A549 treated with CpdA at 1 μM for 4 hours (cell line): ENCODE measurements at places on chromosomes 5 and 9. TPM values are rescaled to one million over a fixed set of nuclear protein-coding genes. Genes with fewer than 3 reads are reported as not detected.

The PCDHGA2 gene
- 0.44 to 0.73 TPM (median 0.59 TPM) in 5 replicates for total RNA-seq

The FBXL7 gene
- total RNA-seq, result 1.3 to 1.8 TPM (median 1.6 TPM) in 5 replicates

The EFNA5 gene
- 15.0 to 20.9 TPM (median 19.2 TPM) in 5 replicates for total RNA-seq

The MLANA gene
- not detected in 5 replicates for total RNA-seq

The LARP1 gene
- 116 to 149 TPM (median 138 TPM) in 5 replicates for total RNA-seq

The ADAM19 gene
- 13.3 to 19.4 TPM (median 16.9 TPM) in 5 replicates for total RNA-seq

The PHF24 gene
- total RNA-seq, result 0.06 to 0.26 TPM (median 0.16 TPM) in 5 replicates

The GKAP1 gene
- total RNA-seq, result 4.5 to 6.4 TPM (median 5.5 TPM) in 5 replicates

The CNTFR gene
- total RNA-seq, result 0.08 to 0.19 TPM (median 0.10 TPM) in 5 replicates

The C5orf52 gene
- total RNA-seq, result not detected in 5 replicates

The CACFD1 gene
- total RNA-seq, result 3.3 to 4.8 TPM (median 4.4 TPM) in 5 replicates

The NR3C1 gene
- total RNA-seq, result 34.5 to 50.2 TPM (median 41.9 TPM) in 5 replicates

The RC3H2 gene
- 13.9 to 23.4 TPM (median 20.3 TPM) in 5 replicates for total RNA-seq

The PCDHB13 gene
- 0.02 to 0.08 TPM (median 0.07 TPM) in 5 replicates for total RNA-seq

The SARDH gene
- total RNA-seq, result 0.07 to 0.13 TPM (median 0.08 TPM) in 4 of 5 replicates, not detected in the other

The SPIN1 gene
- total RNA-seq, result 33.0 to 43.2 TPM (median 38.5 TPM) in 5 replicates

The SLC2A8 gene
- 11.2 to 15.4 TPM (median 14.6 TPM) in 5 replicates for total RNA-seq

The SV2C gene
- not detected in 5 replicates for total RNA-seq

The TXNDC8 gene
- not detected in 5 replicates for total RNA-seq

The PIP5K1B gene
- not detected in 5 replicates for total RNA-seq

The SCGB3A1 gene
- not detected in 5 replicates for total RNA-seq

The COL27A1 gene
- 11.1 to 17.7 TPM (median 13.5 TPM) in 5 replicates for total RNA-seq

The GRK6 gene
- 19.5 to 27.2 TPM (median 23.5 TPM) in 5 replicates for total RNA-seq

The PHYHD1 gene
- 0.13 TPM in 1 of 5 replicates, not detected in the others for total RNA-seq

The FOXD4L3 gene
- total RNA-seq, result 0.06 to 0.24 TPM (median 0.14 TPM) in 3 of 5 replicates, not detected in the others

The GAS1 gene
- 0.05 to 0.13 TPM (median 0.10 TPM) in 5 replicates for total RNA-seq

The SLC36A3 gene
- total RNA-seq, result not detected in 5 replicates

The IFNA2 gene
- not detected in 5 replicates for total RNA-seq

The PCDHGA3 gene
- total RNA-seq, result 0.05 to 0.09 TPM in 2 of 5 replicates, not detected in the others

The TXN gene
- 1,184 to 1,451 TPM (median 1,260 TPM) in 5 replicates for total RNA-seq
